ENCODE measurements at places on chromosomes 2 and 18.

GRCh38 chr18:26697186-26697884 is 149.0 kb upstream of the KCTD1 start:
- DNase-seq, result no peak
- no peaks in the 10 kb centered on the region for H3K4me1 ChIP-seq
- no peak overlapping the region for H3K27ac ChIP-seq
- H3K36me3 ChIP-seq, result no peaks in the 10 kb centered on the region

- no peak for DNase-seq
- no peak overlapping the region for H3K27ac ChIP-seq
- no peak overlapping the region for H3K4me3 ChIP-seq
- no peaks in the 10 kb centered on the region for H3K36me3 ChIP-seq
Measured at GRCh38 chr2:65471409-65471808, 39.0 kb upstream of the SPRED2 start.

DNA sequence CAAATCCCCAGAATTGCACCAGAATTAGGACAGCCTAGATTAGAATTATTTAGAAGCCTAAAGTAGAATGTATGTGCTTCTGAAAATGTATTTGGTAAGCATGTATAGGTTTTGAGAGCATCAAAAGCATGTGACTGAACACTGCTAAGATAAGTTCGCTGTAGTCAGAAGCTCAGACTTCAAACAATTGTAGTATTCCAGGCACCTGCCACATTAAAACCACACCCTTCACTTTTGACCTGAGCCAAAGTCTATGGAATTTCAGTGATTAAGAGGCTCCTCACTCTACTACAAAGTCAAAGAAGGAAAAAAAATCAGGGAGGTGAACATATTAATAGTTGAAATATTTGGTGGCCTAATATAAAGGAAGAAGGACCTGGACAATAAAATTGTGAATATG is 8.2 kb downstream of the KCNJ3 start:
- no peaks in the 10 kb centered on the region for H3K27me3 ChIP-seq
- no peak for DNase-seq
- H3K4me1 ChIP-seq, result no peaks in the 10 kb centered on the region
- H3K4me3 ChIP-seq, result no peak overlapping the region

DNA sequence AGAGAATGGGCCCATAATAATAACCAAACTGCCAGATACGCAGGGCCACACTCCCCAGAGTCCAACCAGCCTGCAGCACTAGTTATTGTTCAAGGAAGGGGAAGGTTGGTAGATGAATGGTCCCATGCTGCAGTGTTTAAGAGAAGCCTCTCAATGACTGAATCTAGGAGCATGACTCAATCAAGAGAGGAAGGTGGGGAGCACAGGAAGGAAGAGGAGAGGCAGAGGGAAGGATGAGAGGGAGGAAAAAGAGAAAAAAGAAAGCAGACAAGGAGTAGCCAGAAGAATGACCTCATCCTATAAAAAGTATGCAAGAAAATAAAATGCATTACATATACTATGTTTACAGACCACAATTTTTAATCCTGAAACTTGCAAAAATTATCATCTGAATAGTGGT is 174.5 kb downstream of the TCF4 start:
- H3K36me3 ChIP-seq, result no peaks in the 10 kb centered on the region
- no peaks in the 10 kb centered on the region for H3K4me1 ChIP-seq
- H3K27me3 ChIP-seq, result no peaks in the 10 kb centered on the region
- no peak overlapping the region for H3K4me3 ChIP-seq
- no peak overlapping the region for H3K27ac ChIP-seq

GRCh38 chr2:183564726-183565125 is 440.5 kb downstream of the NUP35 start:
- no peak for DNase-seq
- no peaks in the 10 kb centered on the region for H3K4me1 ChIP-seq
- H3K36me3 ChIP-seq, result no peaks in the 10 kb centered on the region

- no peaks in the 10 kb centered on the region for H3K36me3 ChIP-seq
- no peak for DNase-seq
- no peaks in the 10 kb centered on the region for H3K27me3 ChIP-seq
- H3K27ac ChIP-seq, result no peak overlapping the region
- no peak overlapping the region for H3K4me3 ChIP-seq
Measured at GRCh38 chr2:197205585-197206215, 104.9 kb downstream of the ANKRD44 start.
